ENCODE measurements at places on chromosomes 16 and 17. TPM values are rescaled to one million over a fixed set of nuclear protein-coding genes. Genes with fewer than 3 reads are reported as not detected.

WFIKKN1 gene
- 1.1 TPM for total RNA-seq

MYH11 gene
- total RNA-seq: 18.5 TPM

KCNG4 gene
- total RNA-seq: not detected

TMEM204 gene
- total RNA-seq: 14.6 TPM

SYT17 gene
- 5.2 TPM for total RNA-seq

MYOCD gene
- total RNA-seq: 70.8 TPM

CCL2 gene
- total RNA-seq: 512 TPM

RUNDC3A gene
- 0.37 TPM for total RNA-seq

CCL4 gene
- total RNA-seq: 23.9 TPM

HEXIM2 gene
- 7.5 TPM for total RNA-seq

FNDC8 gene
- total RNA-seq: not detected

MT1A gene
- total RNA-seq: 3.3 TPM

ARL6IP1 gene
- 21.3 TPM for total RNA-seq

BCL6B gene
- total RNA-seq: 20.4 TPM

SLFN14 gene
- total RNA-seq: not detected

SECTM1 gene
- 2.4 TPM for total RNA-seq

ABCC11 gene
- not detected for total RNA-seq

USP43 gene
- not detected for total RNA-seq
